T-helper 1 cell (primary cell): ENCODE measurements at places on chromosomes 5 and 9.

DNA sequence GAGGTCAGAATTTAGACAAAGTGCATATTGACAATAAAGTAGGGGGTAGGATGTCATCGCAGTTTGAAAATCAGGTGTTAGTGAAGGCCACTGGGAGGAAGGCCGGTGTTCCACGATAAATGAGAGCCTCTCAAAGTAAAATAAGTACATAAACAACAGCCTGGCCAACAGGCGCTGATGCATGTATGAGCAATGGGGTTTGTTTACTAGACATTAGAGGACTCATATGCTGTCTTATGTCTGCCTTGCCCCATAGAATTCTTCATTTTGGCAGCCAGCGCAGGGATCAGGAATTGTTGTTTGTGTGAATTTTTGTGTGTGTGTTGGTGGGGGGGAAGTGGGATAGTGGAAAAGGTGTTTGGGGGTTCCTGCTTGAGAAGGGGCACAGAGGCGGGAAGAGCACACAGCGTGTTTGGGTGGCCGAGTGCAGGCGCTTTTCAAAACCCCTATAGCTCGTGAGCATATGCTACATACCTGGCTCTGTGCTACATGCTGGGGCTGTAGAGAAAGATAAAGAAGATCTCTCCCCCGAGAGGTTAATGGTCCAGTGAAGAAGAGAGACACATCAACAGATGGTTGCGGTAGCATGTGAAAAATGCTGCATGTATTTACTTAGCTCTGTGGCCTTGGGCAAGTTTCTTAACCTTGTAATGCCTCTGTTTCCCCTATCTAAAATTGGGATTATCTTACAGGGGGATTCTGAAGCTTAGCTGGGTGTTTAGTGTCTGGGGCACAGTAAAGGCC, 11.5 kb downstream of the SNX30 start:
- no peak for DNase-seq

DNA sequence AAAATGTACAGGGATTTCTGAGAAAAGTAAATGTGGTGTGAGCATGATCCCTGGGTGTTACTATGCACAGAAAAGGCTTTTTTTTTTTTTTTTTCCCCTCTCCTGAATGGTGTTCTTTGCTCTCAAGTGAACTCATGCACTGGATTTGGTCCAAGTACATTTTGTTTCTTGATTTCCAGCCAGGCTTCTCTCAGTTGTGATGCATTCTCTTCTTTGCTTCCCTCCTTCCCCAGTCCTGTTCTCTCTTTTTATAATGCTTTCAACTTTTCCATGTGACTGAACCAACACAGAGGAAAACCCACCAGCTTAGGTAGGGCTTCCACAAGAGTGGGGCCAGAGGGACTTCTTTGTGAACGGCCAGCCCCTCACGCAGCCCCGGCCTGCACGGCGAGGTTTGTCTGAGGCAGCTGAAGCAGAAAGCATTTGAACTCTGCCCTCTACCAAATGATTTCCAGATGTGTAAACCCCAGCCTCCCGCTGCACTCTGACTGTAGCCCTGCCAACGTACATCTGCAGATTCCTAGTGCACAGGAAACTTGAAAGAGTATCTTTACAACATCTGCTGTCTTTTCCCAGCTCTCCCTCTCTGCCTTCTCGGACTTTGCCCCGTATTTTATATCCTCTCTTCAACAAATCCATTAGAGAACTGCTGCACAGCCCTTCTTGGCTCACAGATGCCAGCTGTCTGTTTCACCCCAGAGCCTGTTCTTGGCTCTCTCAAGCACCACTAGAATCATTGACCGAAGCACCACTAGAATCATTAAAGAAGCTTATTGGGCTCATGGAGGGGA, 71.8 kb upstream of the CD180 start:
- no peak for DNase-seq

GRCh38 chr5:124825983-124826337, 79.5 kb upstream of the ZNF608 start:
- DNase-seq, result no peak

- DNase-seq, result no peak
These were observed 19.6 kb downstream of the UGCG start for GRCh38 chr9:111916234-111916645.

- DNase-seq, result no peak
These were observed 1.4 kb upstream of the PKD2L2 start for GRCh38 chr5:137887831-137888230.
